Muscle of leg (tissue), 16 donors: ENCODE measurements at places on chromosomes 11 and 22.

DNA sequence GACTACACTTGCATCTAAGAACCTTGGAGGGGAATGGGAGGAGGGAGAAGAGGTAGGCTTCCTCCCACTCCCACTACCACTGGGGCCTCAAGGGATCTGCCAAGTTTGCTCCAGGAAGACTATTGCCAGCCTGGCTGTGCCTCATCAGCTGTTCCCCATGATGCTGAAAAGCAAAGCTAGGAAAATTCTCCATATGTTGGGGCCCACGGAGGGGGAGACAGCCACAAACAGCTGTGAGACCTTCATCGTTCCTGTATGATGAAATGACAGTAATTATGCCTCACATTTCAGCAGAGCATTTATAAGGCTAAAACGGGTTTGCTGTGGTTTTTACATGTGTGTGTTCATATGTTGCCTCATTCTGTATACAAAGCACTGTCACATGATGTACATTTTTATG, 6.7 kb downstream of the DSCAML1 start:
- no peak for DNase-seq

GRCh38 chr11:18135308-18135707, 2.9 kb downstream of the MRGPRX3 start:
- DNase-seq: no peak

GRCh38 chr11:46240861-46241260, 36.6 kb upstream of the CREB3L1 start:
- DNase-seq: no peak

GRCh38 chr22:29043906-29044575, 17.6 kb downstream of the C22orf31 start:
- no peak for DNase-seq

GRCh38 chr11:11069841-11070835, 212.3 kb upstream of the ZBED5 start:
- peak; percentile 91 for DNase-seq

GRCh38 chr11:81802591-81802990, 931.1 kb downstream of the FAM181B start:
- DNase-seq: no peak

- no peak for DNase-seq
Observed at GRCh38 chr22:28743852-28744251, 2.0 kb downstream of the HSCB start.

- no peak for DNase-seq
Observed at GRCh38 chr11:83881428-83881827, 595.3 kb upstream of the CCDC90B start.
